ENCODE measurements at places on chromosomes 5 and 9. TPM values are rescaled to one million over a fixed set of nuclear protein-coding genes. Genes with fewer than 3 reads are reported as not detected.

The OR1L8 gene
- total RNA-seq: not detected

The MTX3 gene
- 11.5 TPM for total RNA-seq

The MZB1 gene
- not detected for total RNA-seq

The SAXO1 gene
- not detected for total RNA-seq

The DCAF12 gene
- 18.6 TPM for total RNA-seq

The CTXN3 gene
- not detected for total RNA-seq

The PCDHGA6 gene
- 2.2 TPM for total RNA-seq

The ORM2 gene
- not detected for total RNA-seq

The TSTD2 gene
- total RNA-seq: 8.4 TPM

The TSSK1B gene
- total RNA-seq: 0.20 TPM

The ATP10B gene
- total RNA-seq: not detected

The TLX3 gene
- total RNA-seq: not detected

The ERAP2 gene
- total RNA-seq: 44.8 TPM

The FCN2 gene
- not detected for total RNA-seq

The ADAMTSL1 gene
- total RNA-seq: 134 TPM

The PCDHGA5 gene
- total RNA-seq: 0.73 TPM

The GFI1B gene
- total RNA-seq: not detected

The RORB gene
- 1.2 TPM for total RNA-seq

The SPATA31E1 gene
- 0.59 TPM for total RNA-seq

The KCNN2 gene
- not detected for total RNA-seq

The IRX4 gene
- 1.1 TPM for total RNA-seq

The TMC1 gene
- 0.37 TPM for total RNA-seq

The FBXL7 gene
- total RNA-seq: 5.7 TPM

The IFNA2 gene
- total RNA-seq: not detected

The DMRTA1 gene
- 0.78 TPM for total RNA-seq

The ALG2 gene
- total RNA-seq: 48.7 TPM

The FAM219A gene
- 9.6 TPM for total RNA-seq

The THBS4 gene
- total RNA-seq: 0.59 TPM

The IFNA21 gene
- total RNA-seq: not detected

The TJP2 gene
- 58.5 TPM for total RNA-seq

The PSD2 gene
- total RNA-seq: under 0.01 TPM

The CDH9 gene
- not detected for total RNA-seq

The LCN9 gene
- not detected for total RNA-seq

The ACTBL2 gene
- not detected for total RNA-seq

The DDX4 gene
- total RNA-seq: not detected

The EGFLAM gene
- 18.2 TPM for total RNA-seq

The RGS14 gene
- total RNA-seq: 2.5 TPM

The ANXA1 gene
- total RNA-seq: 1,017 TPM

The PCDHA9 gene
- under 0.01 TPM for total RNA-seq

The MYMK gene
- not detected for total RNA-seq

The PLAA gene
- total RNA-seq: 27.9 TPM

The DOCK8 gene
- under 0.01 TPM for total RNA-seq

The CACFD1 gene
- total RNA-seq: 1.2 TPM

The CYLC2 gene
- total RNA-seq: not detected

The ARHGEF37 gene
- not detected for total RNA-seq

The KCNT1 gene
- total RNA-seq: not detected

The ECM2 gene
- 3.3 TPM for total RNA-seq

The TRIM14 gene
- 6.3 TPM for total RNA-seq

The SMIM33 gene
- total RNA-seq: not detected

The LHX3 gene
- total RNA-seq: not detected

The SKP1 gene
- 115 TPM for total RNA-seq

The CNTLN gene
- total RNA-seq: 17.4 TPM

The FGF18 gene
- not detected for total RNA-seq

The CARD9 gene
- total RNA-seq: 0.78 TPM

The SLC25A48 gene
- not detected for total RNA-seq

The JMY gene
- total RNA-seq: 9.9 TPM

All from subcutaneous preadipocyte (primary cell).